Activated CD4-positive, alpha-beta memory T cell treated with anti-CD3 and anti-CD28 coated beads, Interleukin-2, amount 10 ng/mL, durations not matched to agents 7 days and 5 days (primary cell): ENCODE measurements at places on chromosomes 1 and 21. TPM values are rescaled to one million over a fixed set of nuclear protein-coding genes. Genes with fewer than 3 reads are reported as not detected.

The TSTD1 gene
- 63.8 TPM for total RNA-seq

The GPR37L1 gene
- total RNA-seq: not detected

The NES gene
- total RNA-seq: not detected

The GJA5 gene
- not detected for total RNA-seq

The EDN2 gene
- total RNA-seq: not detected

The PPFIA4 gene
- total RNA-seq: 28.9 TPM

The HSD3B1 gene
- total RNA-seq: not detected

The TDRD10 gene
- total RNA-seq: not detected
